ENCODE measurements at places on chromosomes 5 and 9. TPM values are rescaled to one million over a fixed set of nuclear protein-coding genes. Genes with fewer than 3 reads are reported as not detected.

AK6 gene
- 18.1 TPM for total RNA-seq

TAF11L5 gene
- not detected for total RNA-seq

MLANA gene
- not detected for total RNA-seq

DNA sequence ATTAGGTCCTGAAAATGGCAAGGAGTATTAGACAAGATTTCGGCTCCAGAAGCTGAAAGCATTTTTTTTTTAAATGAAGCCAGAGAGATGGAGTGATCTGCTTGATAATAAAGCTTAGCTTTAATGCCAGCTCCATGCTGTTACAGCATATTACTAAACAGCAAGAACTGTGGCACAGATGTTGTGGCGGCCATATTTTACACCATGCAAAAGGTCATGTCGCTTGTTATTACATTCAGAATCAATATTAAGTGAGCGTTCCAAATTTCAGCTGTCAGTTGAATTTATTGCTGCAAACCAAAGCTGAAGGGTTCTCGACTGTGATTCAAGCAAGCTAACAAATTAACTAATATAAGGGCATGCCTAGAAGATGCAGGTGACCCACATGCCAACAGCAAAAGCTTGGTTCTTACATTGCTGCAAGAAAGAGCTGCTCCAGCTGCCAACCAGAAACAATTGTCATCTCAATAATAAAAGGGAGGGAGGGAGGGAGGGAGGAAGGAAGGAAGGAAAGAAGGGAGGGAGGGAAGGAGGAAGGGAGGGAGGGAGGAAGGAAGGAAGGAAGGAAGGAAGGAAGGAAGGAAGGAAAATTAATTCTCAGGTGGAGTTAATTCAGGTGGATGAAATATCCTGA, 517.7 kb upstream of the WWC1 start:
- no peak for DNase-seq

DNA sequence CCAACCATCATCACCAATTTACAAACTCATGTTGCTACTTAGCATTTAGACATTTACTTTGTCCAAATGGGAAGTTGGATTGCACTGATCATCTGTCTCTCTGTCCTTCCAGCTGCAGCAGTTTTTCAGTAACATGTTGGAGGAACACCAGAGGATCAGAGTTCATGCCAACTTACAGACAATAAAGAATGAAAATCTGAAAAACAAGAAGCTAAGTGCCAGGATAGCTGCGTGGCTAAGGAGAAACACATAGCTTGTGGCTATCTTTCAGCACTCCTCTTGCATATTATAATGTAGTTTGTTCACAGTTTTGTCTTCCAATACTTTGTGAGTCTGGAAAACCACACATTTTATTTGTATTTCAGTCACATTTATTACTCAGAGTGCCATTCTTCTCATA, 6.4 kb upstream of the ARL14EPL start:
- no peak for DNase-seq

DNA sequence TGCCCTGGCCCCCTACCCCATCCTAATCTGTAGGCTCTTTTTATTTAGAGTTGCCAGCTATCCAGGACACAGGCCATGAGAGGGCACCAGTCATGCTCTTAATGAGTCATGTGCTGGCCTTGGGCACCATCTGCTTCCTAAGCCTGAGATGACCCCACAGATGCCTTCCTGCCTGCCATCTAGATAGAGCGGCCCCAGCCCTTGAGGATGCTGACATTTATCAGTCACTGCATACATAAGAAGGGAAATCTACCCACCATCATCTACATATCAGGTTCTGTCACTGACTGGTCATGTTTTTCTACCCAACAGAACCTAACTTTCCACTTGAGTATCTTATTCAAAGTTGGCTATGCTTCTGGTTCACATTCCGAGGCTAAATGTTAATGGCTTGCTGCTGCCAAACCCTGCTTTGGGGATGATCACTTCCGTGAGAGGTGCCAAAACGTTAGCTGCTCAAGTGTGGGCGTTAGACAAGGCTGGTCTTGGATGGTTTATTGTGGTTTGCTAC, 49.9 kb upstream of the TTC23L start:
- peak; percentile 56 for DNase-seq

- no peak for DNase-seq
Observed at GRCh38 chr5:173643964-173644363, 27.5 kb upstream of the BOD1 start.

- no peak for DNase-seq
Observed at GRCh38 chr5:33260098-33260497, 180.7 kb upstream of the TARS1 start.

DNA sequence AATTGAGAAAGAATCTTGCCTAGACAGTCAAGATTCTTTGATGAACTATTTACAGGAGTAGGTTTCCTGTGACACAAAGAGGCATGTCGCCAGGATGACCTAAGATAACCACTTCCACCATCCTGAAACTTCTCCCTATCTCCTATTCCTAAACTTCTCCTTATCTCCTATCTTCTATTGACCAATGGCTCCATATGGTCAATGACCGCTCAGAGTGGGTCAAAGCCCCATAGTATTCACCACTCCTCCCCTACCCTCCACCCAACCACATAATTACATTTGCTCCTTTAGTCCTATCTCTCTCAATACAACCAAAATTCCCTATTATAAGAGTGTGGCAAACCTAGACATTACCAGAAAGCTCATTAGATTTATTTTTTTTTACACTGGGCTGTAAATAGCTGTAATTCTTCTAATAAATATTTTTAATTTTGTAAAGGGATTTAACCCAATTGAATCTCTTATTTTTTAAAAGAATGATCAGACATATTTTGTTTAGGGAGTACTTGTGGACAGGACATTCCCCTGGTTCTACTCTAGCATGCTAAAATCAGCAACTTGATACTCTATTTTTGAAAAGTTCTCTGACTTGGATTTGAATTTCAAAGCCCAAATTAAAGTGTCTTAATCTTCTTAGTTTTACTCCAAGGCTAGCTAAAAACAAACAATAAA, 416.0 kb upstream of the CCNH start:
- no peak for DNase-seq

DNA sequence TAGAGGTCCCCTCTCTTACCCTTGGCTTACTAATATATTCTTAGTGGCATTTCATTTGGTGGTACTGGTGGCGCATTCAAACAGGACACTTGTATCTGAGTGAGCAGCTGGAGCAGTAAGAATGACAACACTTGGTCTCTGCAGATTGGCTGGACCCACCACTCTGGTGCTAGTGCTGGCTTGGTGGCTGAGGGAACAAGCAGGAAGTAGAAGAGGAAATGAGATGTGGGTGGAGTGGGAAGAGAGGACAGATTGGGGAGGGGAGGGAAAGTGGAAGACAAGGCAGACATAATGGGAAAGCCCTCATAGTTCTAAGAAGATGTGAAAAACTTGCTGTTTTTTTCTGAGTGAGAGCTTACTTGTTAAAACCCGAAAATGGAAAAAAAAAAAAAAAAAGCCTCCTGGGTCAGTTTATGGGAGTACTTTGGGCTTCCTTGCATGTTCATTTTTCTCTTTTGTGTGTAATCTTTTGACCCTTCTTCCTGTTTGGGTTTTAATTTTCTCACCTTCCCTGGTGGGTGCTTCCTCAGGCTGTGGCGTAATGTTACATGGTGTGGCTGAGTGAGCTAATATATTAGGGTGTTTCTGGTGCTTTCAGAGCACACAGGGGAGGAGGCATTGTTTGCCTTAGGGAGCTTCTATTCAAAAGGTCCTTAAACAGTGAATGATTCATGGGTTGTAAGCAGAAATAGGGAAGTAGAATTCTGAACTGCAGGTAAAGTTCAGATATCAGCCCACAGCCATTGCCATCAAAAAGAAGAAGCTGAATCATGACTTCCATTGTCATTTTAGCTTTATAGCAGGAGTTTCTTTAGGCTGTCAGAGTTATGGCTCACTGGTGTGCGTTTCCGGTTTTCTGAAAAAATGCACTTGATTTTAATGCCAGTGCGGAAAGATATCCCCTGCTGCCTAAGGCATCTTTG, 52.3 kb downstream of the TLE4 start:
- no peak for DNase-seq

- no peak for DNase-seq
Observed at GRCh38 chr5:149452665-149453617, 73.8 kb upstream of the IL17B start.

- DNase-seq, result no peak
Observed at GRCh38 chr9:120542701-120543490, 37.1 kb downstream of the CDK5RAP2 start.

DNA sequence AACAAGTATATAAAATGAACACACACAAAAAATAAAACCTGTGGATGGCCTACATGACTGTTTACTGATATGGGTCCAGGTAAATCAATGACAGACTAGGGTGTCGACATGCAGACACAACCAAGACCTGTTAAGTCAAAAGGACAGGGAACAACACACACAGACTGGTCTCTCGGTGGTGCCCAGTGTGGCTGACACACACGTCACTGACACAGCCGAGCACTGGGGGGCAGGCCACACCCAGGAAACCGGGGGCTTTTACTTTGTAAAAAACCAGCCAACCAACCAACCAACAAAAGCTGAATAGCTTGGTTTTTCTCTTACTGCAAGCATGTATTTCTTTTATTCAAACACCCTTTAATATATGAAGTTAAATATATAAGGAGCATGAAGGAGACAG, 5.0 kb downstream of the FAM163B start:
- DNase-seq, result no peak

All from glomerular endothelial cell (primary cell).